ENCODE measurements at places on chromosomes 5 and 9.

DNA sequence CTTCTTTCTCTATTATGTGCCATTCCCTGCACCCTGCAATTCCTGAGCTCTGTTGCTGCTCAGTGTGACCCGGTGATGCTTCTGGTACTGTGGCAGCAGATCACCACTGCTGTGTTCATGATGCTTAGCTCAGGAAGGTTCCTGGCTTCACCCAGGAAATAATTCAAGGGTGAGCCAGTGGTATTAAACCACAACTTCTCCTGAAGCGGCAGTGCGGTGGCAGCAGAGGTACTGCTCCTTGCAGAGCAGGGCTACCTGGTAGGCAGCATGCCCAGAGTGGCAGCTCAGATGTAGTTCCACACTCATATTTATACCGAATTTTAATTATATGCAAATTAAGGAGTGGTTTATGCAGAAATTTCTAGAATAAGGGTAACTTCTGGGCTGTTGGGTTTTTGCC, 213.8 kb upstream of the ZNF608 start:
- DNase-seq = no peak

GRCh38 chr5:86964889-86965288, 302.8 kb upstream of the RASA1 start:
- DNase-seq = no peak

GRCh38 chr5:32506799-32507198, 62.3 kb upstream of the ZFR start:
- no peak for DNase-seq

- no peak for DNase-seq
Observed at GRCh38 chr9:21504894-21505293, 22.8 kb upstream of the IFNE start.

- no peak for DNase-seq
Observed at GRCh38 chr5:34587355-34588241, 68.5 kb upstream of the RAI14 start.

GRCh38 chr9:68822596-68823165, 117.6 kb downstream of the PIP5K1B start:
- DNase-seq = no peak

GRCh38 chr9:91659529-91660495, 236.2 kb upstream of the NFIL3 start:
- no peak for DNase-seq

GRCh38 chr5:32961059-32961415, 249.9 kb downstream of the NPR3 start:
- DNase-seq = no peak

- no peak for DNase-seq
Observed at GRCh38 chr5:124927735-124928134, 181.3 kb upstream of the ZNF608 start.

GRCh38 chr9:74431467-74431866, 65.7 kb upstream of the RORB start:
- DNase-seq = no peak

- DNase-seq = no peak
Observed at GRCh38 chr9:133869674-133870405, 122.3 kb downstream of the VAV2 start.

DNA sequence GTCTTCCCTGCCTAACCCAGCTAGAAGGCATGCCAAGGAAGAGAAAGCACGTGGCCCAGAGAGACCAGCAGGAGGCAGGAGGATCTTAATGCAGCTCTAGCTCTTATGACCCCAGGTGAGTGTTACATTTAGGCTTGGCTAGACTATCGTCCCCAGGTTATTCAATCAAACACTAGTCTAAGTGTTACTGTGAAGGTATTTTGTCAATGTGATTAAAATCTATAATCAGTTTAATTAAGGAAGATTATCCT, 483.7 kb downstream of the BNC2 start:
- DNase-seq = no peak

DNA sequence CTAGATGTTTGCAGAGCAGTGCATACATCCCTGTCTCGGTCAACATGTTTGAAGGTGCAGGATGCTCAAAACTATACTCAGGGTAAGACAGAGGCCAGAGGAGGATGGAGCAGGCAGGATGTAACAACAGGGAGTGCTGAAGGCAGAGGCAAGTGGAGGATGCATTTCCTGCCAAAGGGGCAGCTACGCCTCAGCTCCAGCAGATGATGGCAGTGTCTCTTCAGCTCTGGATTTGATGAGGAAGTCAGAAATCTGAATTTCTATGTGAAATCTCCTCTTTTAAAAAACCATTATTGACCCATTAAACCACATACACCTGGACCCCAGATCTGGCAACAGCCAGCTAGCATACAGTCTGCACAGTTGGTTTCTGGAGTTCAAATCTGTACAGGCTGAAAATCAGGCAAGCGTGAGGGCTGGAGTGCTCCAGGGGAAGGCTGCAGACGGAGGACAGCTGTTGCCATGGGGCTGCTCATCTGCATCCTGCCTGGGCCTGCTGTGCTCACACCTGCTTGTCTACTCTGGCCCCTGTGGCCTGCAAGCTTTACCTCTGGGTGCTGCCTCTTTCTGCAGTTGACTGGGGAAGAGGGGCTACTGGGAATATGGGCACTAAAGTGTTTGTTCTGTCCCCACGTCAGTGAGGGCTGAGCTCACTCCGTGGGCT, 152.9 kb upstream of the SLC28A3 start:
- DNase-seq = no peak

GRCh38 chr5:132099076-132099748, 25.6 kb downstream of the CSF2 start:
- peak; percentile 75 for DNase-seq

DNA sequence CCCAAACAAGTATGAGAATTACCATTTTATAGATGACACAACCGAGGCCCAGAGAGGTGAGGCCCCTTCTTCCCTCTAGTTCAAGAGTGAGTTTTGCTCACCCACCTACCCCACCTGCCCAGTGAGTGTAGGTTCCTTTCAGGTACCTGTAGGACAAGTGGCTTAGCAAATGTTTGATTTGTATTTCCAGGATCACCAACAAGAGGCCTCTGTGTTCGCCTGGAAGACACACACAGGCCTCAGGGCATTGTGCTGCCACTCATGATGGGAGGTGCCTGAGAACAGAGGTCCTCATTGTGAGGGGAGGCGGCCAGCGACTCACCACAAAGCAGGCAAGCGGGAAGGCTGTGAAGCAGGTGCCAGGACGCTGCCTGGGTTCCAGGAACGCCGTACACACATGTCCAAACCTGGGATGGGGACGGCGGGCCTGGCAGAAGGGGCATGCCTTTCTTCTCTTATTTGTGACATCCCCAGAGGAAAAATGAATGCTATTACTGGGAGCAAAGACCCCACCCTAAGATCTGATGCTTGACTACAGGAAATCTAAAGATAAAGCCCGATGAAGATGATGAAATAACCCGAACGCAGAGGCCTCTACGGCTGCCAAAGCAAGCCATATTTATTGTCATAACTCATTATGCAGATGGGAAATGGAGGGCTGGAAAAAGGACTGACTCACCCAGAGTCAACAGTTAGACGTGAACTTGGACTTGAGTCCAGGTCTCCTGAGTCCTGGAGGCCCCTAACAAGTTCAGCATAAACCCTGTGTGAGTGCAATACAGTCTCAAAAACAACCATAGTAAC, 60.2 kb upstream of the SLC25A51 start:
- no peak for DNase-seq

DNA sequence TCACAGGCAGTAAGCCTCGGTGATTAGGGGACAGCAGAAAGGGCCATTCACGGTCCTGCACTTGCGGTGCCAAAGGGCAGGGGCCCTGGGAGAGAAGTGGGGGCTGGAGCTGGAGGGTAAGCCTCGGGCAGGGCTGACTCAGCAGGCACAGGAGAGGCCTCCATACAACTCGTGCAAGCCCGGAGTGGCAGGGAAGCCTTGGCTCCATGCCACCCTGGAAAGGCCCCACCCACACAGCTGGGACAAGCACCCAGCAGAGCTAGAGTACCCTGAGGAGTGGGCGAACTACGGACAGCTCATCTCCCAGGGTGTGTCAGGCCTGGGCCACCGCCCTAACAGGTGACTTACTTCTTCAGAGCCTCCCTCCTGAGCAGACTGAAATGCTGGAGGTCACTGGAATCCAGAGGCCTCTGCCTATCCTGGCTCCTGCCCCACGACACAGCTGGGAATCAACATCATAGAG, 5.6 kb upstream of the CAMK2A start:
- DNase-seq = no peak

DNA sequence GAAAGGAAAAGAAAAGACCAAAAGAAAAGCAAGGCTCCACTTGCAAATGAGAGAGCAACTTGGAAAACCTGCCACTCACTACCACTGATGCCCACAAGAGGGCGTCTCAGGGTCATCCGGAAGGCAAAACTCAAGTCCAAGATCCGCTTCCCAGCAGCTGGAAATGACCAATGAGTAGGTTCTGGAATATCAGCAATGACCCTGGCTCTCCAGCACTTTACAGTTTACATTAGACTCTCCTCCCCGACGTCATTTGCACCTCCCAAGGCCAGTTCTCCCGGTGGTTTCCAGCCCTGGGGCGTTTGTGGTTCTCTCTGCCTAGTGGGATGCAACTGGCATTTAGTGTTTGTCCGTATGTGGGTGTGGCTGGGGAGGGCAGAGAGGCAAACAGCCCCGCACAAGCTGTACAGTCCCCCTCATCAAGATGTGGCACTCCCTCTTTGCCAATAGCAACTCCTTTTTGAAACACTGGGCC, 193.8 kb upstream of the ZNF618 start:
- no peak for DNase-seq

- DNase-seq = no peak
Observed at GRCh38 chr9:131727795-131728545, 11.9 kb downstream of the RAPGEF1 start.

DNA sequence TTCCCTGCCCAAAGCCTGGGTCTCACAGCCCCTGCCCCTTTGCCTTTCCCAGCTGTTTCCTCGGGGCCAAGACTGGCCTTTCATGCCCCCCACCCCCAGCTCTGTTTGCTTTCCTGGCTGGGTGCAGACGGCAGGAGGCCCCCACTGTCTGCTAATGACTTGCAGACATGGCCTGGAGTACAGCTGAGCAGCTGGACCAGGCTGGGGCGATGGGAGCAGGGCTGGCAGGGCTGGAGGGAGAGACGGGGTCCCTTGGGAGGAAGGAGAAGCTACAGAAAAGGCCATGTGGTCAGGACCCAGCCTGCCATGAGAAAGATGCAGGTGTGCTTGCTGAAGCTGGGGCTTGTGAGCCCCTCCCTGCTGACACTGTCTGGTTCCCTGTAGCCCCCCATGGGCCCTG, 28.3 kb upstream of the GFPT2 start:
- no peak for DNase-seq

DNA sequence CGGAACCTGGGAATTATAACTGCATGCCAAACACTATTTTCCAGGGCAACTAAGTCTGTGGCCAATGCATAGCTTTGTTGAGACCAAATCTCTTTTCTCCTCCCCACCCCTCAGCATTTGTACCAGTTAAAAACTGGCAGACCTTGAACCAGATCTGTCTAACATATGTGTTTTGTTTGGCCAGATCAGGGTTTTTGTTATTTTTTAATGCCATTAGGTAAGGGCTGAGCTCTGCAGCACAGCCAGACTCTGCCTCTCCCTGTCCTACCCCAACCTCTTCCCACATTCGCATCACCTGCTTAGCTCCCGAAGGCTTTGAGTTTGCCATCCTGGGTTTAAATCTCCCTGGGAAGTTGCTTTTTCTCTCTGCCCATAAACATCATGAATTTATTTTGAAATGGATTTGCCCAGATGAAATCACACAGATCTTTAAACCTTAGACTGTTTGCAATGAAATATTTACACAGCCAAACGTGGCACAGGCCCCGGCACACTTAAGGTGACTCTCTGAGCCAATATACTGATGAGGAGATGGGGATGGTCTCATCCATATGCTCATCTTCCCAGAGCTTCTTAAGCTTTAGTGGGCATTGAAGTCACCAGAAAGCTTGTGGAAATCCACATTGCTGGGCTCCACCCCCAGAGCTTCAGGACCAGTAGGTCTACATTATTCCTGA, 54.0 kb upstream of the ALDH1B1 start:
- no peak for DNase-seq

DNA sequence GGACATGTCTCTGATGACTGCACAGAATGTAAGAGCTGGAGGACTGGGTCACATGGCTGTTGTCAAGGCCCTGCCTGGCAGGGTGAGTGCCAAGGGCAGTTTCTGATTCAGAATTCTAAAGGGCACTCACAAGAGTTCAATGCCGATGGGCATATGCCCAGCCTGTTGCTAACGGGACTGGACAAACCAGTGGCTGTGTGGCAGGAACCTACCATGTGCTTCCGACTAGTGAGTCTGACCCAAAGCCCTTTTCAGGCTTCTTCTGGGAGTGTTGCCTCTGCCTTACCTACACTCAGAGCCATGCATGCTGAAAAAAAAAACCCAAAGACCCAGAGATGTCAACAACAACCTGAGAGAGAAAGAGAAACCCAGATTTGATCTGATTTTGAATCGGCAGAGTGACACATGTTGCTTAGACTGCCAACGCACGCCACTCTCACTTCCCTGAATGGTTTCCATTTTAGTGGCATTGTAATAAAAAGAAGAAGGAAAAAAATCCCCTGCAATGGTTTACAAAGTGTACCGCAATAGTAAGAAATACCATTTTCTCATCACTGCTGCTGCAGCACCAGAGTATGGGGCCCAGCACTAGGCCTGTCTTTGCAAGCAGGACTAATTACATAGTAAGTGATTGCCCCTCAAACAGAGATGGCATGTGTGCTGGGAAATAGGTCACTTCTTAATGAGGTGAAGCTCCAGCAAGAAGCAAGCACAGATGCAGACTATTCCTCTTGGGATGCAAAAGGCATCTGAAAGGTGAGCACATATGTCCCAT, 194.3 kb downstream of the PALM2AKAP2 start:
- DNase-seq = no peak

GRCh38 chr9:94081864-94082463, 2.3 kb upstream of the PTPDC1 start:
- DNase-seq = no peak

DNA sequence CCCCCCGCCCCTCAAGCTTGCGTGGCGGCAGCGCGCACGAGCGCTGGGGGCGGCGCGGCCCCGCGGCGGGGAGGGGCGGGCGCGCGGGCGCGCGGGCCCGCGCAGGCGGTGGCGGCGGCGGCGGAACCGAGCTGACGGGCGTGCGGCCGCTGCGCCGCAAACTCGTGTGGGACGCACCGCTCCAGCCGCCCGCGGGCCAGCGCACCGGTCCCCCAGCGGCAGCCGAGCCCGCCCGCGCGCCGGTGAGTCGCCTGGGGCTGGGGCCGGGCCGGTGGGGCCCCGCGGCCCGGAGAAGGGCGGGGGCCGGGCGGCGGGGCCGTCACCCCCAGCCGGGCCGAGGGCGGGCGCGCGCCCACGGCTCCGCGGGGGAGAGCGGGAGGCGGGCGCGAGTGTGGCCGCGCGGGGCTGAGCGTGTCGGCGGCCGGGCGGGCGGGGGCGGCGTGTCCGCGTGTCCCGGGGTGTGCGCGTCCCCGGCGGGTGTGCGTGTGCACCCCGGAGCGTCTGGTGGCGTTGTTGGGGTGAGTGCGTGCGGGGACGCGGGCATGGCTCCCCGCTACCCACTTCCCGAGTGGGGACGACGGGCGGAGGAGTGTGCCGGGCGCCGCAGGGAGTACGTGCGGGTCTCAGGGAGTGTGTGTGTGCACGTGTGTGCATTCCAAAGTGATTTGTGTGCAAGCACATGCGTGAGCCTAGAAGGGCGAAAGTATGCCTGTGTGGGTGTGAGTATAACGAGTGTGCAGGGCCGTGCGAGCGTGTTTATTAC, at the start of gene NEK6:
Gene NEK6, plus strand, starts transcription at position 106 of the 763 bp plus-strand sequence. CDS start 44,016 bp downstream, outside the sequence.
- no peak for DNase-seq

GRCh38 chr5:111255169-111255568, 31.0 kb downstream of the CAMK4 start:
- no peak for DNase-seq

GRCh38 chr9:114487607-114488300, 17.5 kb downstream of the WHRN start:
- DNase-seq = peak; percentile 31

GRCh38 chr9:120038342-120038741, 541.6 kb downstream of the CDK5RAP2 start:
- DNase-seq = no peak
